Cortex of kidney (tissue), 1 donor: ENCODE measurements at places on chromosomes 2 and 18.

DNA sequence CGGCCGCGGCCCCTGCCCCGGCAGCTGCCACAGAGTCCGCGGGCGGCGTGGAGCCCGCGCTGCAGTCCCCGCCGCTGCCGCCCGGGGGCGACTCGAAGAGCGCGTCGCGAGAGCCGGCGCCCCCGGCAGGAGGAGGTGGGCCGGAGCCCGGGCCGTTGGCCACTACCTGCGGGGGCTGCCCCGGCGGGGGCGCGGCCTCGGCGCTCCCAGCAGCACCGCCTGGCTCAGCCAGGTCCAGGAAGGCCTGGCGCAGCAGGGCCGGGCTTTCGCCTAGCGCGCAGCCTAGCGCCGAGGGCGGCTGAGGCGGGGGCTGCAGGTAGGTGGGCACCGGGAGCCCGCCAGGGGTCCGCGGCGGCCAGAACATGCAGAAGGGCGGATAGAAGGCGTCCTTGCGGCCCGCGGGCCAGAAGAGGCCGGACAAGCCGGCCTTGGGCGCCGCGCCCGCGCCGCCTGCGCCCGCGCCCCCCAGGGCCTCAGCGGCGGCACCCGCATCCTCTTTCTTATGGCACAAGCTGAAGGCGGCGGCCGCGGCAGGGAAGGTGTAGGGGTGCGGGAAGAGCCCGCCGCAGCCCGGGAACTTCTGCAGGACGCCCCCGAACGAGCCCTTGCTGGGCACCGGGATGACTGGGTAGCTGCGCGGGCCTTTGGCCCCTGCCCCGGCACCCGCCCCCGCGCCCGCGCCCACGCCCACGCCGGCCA, 3.9 kb downstream of the SKOR2 start:
- no peak for DNase-seq

DNA sequence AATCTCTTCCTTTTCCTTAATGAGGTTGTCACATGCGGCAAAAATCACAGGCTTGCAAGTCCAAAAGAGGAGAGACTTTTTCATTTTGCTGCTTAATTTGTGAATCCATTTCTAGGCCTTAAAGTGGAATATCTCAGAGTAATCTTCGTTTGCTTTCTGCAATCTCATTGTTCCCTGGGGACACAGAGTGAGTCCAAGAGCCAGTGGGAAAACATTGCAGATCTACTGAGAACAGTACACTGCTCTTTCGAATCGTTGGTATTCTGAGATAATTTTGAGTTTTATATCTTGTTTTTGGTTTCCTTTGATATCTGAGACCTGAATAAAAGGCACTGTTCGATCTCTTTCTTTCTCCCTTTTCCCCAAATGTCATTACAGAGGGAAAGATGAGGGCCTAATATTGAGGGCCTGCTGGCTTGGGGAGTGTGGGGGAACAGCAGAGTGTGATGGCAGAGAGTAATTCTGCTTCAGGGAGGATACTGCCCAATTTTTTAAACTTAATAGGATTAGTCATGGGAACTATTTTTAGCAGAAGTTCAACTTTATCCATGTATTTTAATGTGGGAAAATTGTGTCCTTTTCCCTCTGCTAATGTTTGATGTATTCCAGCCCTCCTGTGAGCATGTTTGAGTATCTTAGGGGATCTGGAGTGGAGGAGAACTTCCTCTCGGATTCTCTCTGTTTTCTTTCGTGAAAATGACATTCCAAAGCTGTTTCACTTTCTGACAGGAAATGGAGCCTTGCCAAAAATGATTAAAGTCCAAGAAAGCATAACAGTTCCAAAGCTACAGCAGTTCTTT, 418.2 kb upstream of the ZEB2 start:
- DNase-seq = no peak

DNA sequence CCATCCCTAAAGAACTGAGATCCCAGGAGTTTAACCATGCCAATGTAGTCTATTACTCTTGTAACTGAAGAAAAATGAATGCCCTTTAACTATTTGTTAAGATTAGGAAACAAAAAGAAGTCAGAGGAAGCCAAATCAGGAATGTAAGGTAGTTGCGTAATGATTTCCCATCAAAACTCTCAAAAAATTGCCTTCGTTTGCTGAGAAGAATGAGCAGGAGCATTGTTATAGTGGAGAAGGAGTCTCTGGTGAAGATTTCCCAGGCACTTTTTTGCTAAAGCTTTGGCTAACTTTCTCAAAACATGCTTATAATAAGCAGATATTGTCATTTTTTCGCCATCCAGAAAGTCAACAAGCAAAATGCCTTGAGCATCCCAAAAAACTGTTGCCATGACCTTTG, 224.0 kb upstream of the SIX2 start:
- no peak for DNase-seq

GRCh38 chr2:61421611-61422010, 49.3 kb downstream of the USP34 start:
- no peak for DNase-seq

- DNase-seq = no peak
These were observed 68.9 kb upstream of the CAB39 start for GRCh38 chr2:230643576-230644291.

DNA sequence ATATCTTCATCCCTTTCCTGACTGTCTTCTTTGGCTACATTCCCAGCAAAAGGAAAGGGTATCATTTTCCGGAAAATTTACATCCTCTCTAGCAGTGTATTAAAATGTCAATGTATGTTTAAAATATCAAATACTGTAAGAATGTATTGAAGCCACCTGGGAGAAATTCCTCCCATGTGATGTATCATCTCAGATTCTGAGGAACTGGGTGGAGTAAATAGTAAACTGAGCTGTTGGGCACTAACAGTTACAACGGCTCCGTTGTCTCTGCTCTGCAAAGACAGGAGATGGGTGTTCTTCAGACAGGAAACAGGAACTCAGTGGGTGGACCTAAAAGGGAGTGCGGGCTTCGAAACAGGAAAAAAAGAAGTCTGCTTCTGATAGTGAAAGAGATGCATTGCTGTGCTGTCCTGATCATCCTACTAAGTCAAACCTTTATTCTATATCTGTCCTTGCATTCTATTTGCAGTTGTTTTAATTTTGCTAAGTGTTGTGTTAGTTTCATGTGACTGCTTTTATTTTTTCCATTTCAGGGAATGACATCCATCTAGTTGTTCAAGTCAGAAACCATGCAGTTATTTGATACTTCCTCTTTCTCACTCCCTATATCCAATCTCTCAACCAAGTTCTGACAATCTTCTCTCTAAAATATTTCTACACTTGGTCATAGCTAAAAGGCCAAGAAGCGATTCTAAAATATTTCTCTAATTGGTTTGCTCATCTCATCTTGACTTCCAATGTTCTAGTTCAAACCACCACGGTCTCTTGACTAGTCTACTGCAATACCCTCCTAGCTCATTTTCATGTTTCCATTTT, 19.4 kb downstream of the DOK1 start:
- no peak for DNase-seq
